NB4 (cell line): ENCODE measurements at places on chromosomes 12 and 14.

GRCh38 chr12:75526655-75527511 lies 15.5 kb upstream of the KRR1 start:
- peak; percentile 73 for DNase-seq

GRCh38 chr12:101794574-101794973 lies 36.2 kb downstream of the GNPTAB start:
- DNase-seq = no peak

- no peak for DNase-seq
Observed at GRCh38 chr12:26118308-26118707, 6.5 kb downstream of the BHLHE41 start.

DNA sequence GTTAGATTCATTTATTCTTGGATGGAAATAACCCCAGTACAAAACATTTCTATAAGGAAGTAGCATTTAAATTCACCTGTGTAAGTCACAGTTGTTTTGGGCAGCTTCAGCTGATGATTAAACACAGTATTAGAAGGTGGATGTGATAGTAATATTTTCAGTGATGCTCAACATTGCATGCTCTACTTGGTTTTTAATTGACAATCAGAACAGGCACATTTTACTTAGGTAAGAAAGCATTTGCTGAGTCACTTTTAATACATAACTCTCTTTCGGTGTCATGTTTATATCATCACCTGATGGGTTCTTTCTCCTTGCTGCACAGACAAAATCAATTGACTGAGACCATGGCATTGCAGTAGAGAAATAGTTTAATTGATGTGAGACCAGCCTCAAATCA lies 80.7 kb downstream of the CMAS start:
- no peak for DNase-seq
